ENCODE measurements at places on chromosomes 5 and 9.

DNA sequence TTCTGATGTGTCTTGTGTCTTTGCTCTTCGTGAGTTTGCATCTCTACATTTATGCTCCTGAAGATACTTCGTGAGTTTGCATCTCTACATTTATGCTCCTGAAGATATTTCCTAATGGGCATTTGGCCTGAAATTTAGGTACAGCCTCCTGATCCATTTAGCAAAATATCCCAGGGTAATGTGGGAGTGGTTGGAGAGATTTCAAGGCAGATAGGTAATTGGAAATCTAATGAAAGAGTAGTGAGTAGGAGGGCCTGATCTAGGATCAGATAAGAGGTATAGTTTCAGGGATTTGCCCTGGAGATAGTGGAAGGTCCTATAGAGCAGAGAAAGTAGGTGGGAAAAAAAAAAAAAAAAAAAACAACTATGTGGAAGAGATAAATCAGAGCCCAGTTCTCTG lies 14.6 kb upstream of the SNX2 start:
- DNase-seq = no peak

DNA sequence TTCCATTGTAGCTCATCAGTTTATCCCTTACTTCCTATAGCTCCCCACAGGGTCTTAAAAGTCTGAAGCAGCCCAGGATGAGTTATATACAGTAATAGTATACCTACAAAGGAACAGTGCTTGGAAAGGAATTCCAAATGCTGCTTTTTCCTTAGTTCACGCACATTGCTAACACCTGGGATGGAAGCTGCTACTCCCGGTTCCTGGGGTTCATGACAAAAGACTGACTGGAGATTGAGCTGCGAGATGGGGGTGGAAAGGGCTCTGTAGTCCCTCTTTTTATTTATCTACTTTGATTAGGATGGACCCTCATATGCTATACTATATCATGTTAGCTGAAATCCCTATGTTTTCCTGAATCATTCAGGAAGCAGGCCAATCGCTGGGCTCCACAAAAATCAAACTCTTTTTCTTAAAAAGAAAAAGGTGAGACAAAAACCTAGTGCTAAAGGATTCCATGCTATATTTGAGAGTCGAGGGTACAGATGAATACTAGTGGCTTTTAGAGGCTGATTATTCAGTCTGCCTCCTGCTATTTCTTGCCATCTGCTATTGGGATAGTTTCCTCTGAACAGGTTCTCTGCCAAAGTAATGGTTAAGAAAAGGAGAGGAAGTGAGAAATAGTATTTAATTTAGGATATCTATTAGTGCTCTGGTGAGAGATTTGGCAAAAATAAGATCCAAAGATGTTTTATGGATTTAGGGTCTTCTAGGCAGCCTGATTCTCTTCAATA lies 81.2 kb downstream of the MRPS27 start:
- DNase-seq = no peak

GRCh38 chr5:107919969-107920368 lies 249.2 kb upstream of the EFNA5 start:
- DNase-seq = no peak

DNA sequence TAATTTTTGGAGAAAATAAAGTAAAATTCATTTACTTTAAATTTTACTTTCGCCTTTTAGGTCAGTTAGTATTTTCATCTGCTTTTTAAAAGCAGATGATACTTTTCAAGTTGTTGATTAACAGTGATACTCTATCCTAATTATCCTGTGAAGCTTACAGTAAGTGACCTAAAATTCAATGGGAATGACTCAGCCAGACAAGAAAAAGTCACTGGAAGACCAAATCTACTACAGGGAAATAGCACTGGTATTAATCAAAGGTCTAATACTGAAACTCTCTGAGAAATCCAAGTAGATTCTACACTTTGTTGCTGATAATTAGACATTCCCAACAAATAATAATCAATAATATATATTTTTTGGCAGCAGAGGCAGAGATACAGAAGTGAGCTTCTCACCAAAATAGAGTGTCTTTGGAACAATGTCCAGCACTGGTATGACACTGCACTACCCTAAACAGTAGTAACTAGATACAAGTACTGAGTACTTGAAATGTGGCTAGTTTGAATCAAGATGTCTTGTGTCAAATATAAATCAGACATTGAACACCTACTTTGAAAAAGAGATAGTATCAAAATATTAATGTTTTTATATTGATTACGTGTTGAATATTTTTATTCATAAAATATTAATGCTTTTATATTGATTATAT lies 22.8 kb upstream of the ELL2 start:
- DNase-seq = no peak

- DNase-seq = no peak
Observed at GRCh38 chr5:152606776-152607364, 201.8 kb upstream of the NMUR2 start.

GRCh38 chr5:151596828-151597539 lies 5.9 kb upstream of the FAT2 start:
- DNase-seq = no peak

DNA sequence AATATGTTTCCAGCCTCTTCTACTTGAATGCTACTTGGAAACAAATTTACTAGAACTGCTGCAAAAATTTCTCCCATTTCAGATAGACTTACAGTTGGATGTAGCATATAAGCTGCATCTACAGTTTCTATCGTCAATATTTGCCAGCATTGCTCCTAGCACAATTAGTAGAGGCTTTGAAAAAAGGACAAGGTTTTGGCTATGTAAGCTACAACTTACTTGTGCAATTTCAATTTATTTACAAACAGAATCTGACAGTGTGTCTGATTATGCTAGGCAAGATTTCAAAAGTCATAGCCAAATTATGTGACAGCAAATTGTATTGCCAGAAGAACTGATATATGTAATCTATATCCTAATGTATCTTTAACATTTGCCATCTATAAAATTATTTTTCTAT lies 628.4 kb upstream of the FAM174A start:
- DNase-seq = no peak

Measured in head of caudate nucleus (tissue), 42 donors.